GM12892 (cell line): ENCODE measurements at places on chromosomes 11 and 22.

GRCh38 chr11:4541071-4541470 is 3.9 kb upstream of the OR52M1 start:
- DNase-seq = no peak

DNA sequence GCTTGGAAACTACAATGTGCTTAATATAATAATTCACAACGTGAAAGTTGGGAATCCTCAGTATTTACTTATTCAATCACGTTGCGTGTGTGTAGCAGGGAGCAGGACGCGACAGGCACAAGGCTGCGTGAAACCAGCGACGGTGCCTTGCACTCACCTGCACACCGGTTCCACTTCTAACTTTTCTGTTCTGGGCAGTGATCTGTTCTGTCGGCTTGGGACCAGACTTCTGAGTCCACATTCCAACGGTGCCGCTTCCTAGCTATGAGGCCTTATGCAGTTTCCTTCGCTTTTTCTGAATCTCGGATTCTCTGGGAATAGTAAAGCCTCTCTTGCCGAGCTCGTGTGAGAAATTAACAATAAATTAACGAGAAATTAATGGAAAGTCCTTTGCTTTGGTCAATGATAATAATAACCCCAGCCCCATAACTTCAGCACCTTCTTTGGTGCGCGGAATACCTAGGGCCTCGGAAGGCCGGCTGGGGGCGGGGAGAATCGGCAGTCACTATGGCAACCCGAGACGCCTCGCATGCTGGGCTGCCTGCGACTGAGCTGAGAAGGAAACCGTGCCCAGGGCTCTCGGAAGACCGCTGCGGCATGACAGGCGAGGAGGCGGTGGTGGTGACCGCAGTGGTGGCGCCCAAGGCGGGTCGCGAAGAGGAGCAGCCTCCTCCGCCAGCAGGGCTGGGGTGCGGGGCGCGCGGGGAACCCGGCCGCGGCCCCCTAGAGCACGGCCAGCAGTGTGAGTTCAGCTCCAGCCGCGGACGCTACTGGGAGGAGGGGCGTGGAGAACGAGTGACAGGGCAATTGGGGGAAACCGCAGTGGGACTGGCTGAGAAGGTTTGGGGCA is at the start of gene C11orf97:
Gene C11orf97 (plus strand): TSS at position 530 of the 850 bp plus-strand sequence. CDS start 68 bp downstream, at position 598.
- peak; percentile 23 for DNase-seq

GRCh38 chr22:36510384-36510783 is 3.5 kb upstream of the FOXRED2 start:
- no peak for DNase-seq

DNA sequence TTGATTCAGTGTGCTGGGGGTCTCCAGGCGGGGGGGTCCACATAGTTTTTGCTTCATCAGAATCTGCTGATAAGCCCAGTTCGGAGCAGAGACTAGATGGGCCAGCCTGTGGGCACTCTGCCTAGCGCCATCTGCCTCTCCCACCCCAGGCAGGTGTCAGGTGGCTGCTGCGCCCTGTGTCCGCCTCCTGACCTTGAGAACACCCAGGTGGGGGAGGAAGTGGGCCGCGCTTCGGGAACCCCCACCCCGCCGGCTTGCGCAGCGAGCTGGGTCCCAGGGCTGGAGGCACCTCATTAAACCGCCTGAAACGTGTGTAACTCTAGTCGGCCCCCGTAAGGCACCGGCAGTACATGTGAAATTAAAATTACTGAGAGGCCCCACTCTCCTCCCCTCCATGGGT is 113.6 kb downstream of the KCNQ1 start:
- no peak for DNase-seq

GRCh38 chr22:17194213-17194612 is 25.0 kb downstream of the ADA2 start:
- no peak for DNase-seq

- no peak for DNase-seq
These were observed 643 bp downstream of the CEND1 start for GRCh38 chr11:788953-789940.

DNA sequence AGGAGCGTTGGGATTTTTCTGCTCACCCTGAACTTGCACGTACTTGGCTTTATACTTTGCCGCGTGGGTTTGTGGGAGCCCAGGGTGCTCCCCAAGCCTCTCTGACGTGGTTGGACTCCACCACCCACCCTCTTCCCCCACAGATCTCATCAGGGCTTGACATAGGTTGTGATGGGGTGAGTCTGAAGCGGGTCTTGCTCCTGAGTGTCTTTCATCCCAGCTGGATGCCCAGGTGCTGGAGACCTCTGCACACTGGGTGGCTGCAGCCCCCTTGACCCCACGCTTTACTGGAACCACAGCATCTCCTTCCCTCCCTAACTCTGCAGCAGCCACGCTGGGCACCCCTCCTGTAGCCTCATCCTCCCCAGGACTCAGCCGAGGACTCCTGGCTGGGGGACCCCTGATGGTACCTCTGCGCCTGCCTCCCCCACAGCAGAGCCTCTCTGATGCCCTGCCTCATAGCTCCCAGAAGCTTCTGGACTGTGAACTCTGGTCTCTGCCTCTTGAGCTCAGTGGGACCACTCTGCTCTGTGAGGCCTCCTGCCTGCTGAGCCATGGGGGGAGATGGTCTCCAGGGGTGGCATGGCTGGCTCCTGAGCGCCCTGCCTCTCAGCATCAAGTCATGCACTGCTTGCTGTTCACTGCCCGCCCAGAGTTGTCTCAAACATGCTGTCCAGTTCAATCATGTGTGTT is 45.2 kb downstream of the MYEOV start:
- DNase-seq = no peak

DNA sequence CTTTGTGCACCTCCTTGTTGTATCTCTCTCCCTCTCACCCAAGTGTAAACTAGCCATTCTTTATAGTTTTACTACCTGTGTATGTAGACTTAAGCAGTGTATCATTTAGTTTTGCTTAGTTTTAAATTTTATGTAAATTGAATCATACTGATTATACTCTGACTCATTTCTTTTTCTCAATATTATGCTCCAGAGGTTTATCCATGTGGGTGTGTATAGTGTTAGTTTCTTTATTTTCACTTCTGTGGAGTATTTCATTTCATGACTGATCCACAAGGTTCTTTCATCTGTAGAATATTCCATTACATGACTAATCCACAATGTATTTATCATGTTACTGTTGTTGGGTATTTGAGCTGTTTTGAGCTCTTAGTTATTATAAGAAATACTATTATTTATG is 62.0 kb downstream of the CCDC34 start:
- no peak for DNase-seq

- no peak for DNase-seq
These were observed 72.8 kb downstream of the ARHGAP42 start for GRCh38 chr11:100759856-100760255.

GRCh38 chr11:88454881-88455280 is 117.3 kb upstream of the CTSC start:
- no peak for DNase-seq

GRCh38 chr11:114080769-114081168 is 21.3 kb downstream of the ZBTB16 start:
- DNase-seq = no peak
